Right renal cortex interstitium (tissue), 3 donors: ENCODE measurements at places on chromosomes 1 and 21. TPM values are rescaled to one million over a fixed set of nuclear protein-coding genes. Genes with fewer than 3 reads are reported as not detected.

DNA sequence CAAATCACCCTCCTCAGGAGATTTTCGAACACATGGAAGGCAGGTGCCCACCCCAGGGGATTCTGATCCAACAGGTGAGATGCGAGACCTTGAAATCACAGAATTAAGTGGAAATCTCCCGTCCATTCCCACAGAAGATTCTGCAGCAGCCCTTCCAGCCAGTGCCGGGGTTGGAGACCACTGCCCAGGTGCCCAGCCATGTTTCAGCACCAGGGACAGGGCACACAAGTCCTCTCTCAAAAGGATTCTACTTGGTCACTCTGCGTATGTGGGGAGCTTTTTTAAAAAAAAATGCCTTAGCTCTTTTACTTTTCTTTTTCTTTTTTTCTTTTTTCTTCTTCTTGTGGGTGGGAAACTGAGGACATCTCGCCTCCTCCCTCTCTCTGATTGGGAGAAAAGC lies 80.7 kb downstream of the VWA5B1 start:
- no peak for DNase-seq

DNA sequence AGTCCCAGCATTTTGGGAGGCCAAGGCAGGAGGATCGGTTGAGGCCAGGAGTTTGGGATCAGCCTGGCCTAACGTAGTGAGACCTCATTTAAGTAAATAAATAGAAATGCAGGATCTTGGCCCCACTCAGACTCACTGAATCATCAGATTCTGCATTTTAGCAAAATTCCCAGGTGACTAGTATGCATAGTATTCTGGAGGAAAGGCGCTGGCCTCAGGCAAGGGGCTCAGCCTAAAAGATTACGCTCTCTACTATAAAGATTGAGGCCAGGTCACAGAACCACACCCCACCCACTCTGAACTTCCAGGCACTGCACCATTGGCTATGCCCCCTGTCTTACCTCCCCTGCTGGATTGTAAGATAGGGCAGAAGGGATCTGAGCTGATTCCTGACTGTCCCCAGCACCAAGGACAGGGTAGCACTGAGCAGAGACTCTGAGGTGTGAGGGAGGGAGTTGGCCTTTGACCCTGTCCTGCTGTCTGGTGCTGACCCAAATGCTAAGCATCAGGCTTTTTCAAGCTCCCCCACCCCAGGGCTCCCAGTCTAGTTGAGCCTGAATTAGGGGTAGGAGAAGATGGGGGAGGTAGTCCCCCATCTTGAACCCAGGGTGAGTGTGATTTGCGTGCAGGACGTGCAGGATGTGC lies 2.7 kb downstream of the FOXE3 start:
- no peak for DNase-seq

DNA sequence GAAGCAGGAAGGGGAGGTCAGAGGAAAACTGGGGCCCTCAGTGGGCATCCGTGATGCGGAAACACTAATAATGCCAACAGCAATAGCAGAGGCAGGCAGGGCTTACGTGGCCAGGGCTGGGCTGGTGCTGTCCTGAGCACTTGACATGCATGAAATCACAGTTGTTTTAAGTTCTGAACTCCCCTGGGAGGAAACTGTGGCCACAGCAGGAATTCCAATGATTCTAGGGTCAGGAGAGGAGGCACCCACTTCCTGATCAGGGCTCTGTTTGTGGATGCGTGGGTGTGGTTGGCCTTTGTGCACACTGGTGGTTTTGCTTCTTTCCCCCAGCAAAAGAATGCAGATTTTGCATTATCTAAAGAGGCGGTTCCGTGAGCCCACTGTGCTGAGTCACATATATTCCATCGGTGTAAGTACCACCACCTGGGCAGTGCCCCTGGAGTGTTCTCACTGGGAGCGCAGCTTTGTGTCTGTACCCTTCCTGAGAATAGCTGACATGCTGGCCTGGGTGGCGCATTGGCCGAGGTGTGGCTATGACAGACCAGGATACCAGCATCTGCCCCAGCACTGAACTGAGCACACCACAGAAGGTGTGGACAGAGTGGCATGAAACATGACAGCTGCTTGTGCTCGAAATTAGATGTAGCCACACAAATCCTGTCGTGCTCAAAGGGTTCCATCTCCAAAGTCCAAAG lies 71.0 kb downstream of the PDE9A start:
- DNase-seq: no peak

DNA sequence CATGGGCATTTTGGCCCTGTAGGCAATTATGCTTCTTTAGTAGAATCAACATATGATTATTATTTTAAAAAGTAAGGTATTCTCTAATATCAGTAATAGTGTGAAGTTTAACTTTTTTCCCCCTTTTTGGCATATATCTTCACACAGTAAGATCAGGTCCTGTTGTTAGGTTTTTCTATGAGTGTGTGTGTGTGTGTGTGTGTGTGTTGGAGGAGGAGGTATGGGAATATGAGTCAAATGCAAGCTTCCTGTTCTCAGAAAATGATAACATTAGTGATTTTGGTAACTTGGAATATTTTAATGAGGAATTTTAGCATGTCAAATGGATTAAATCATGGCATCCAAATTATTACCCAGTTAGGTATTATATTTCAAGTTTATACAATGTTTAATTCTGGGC lies 65.8 kb upstream of the BCL10 start:
- DNase-seq: no peak

GRCh38 chr1:12035312-12035711 lies 16.0 kb downstream of the MIIP start:
- no peak for DNase-seq

DNA sequence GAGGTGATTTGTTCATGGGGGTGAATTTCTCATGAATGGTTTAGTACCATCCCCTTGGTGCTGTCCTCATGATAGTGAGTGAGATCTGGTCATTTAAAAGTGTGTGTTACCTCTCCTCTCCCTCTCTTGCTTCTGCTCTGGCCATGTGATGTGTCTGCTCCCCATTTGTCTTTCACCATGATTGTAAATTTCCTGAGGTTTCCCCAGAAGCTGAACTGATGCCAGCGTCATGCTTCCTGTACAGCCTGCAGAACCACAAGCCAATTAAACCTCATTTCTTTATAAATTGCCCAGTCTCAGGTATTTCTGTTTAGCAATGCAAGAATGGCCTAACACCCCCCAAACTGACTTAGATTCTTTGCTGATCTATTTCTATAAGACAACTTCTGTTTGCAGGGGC lies 249.4 kb upstream of the B3GALT2 start:
- DNase-seq: no peak

Gene RPTN
- not detected for polyA plus RNA-seq

Gene INSRR
- polyA plus RNA-seq: 1.3 TPM
